ENCODE measurements at places on chromosomes 7 and 10.

GRCh38 chr7:50728184-50728583, 54.5 kb downstream of the GRB10 start:
- no peak for DNase-seq

- no peak for DNase-seq
These were observed 428.5 kb downstream of the RPS24 start for GRCh38 chr10:78462176-78462575.

- no peak for DNase-seq
These were observed 149.0 kb upstream of the FGFR2 start for GRCh38 chr10:121747163-121747775.

DNA sequence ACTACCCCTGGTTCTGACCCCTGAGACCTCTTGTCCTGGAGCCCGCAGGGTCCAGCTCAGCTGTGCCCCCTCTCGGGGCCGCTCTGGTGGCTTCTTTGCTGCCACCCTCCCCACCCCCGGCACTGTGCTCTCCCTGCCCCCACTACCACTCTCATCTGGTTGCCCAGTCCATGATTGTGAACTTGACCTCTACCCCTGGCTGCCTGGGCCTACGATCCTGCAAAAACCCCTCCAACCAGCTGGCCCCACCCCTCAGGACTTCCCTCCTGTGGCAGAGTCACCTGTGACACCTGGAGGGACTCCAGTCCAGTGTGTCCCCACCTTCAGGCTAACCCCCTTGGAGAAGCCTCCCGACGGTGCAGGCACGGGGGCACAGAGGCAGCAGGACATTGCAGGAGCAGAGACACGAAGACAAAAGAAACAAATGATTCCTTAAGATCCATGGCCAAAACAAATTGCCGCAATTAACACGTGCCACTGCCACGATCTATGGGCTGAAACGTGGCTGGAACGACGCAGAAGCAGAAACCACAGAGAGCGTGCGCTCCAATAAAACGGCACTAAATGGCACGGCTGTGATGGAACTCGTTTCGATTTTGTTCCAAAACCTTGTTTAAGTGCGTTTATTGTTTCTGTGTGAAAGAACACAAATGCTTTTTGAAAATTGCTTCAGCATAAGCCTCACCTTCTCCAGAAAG, 72.0 kb downstream of the PARP12 start:
- DNase-seq, result no peak

- DNase-seq, result no peak
These were observed 60.4 kb downstream of the MEOX2 start for GRCh38 chr7:15626041-15626440.

DNA sequence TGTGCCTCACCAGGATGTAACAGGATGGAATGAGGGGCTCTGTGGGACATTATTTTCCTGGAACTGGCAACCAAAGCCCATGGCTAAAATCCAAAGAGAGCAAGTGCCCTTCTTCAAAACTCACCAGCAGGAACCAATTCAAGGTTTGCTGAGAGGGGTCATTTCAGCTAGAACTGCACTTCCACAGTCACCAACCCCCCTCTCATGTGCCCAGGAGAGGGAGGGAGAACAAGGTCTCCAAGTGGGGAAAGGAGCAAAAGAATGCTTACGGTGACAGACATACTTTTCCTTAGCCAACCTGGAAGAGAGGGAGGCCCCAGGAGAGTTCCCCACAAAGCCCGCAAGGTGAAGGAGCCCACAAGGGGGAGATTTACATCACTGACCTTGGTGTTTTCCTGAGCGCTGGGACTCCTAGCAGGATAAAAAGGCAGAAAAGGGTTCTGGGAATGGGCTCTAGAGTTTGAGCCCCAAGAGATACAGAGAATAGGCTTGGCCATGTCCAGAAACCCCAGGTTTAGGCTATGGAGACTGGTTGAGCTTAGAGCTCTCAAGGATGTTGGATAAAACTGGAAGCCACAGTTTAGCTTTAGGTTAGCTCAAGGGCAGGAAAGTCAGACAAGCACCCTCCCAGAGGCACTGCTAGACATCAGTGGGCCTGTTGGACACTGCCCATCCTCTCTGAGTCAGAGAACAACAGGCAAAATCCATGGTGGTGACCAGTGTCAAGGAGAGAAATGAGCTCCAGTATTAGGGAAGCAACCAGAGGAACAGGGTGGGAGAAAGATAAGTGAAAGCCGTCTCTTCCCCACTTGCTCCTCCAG, 63.9 kb upstream of the GHITM start:
- no peak for DNase-seq

GRCh38 chr10:74892839-74893238, 66.4 kb downstream of the KAT6B start:
- DNase-seq, result peak; percentile 18

GRCh38 chr10:18087355-18087754, 52.9 kb upstream of the CACNB2 start:
- no peak for DNase-seq

DNA sequence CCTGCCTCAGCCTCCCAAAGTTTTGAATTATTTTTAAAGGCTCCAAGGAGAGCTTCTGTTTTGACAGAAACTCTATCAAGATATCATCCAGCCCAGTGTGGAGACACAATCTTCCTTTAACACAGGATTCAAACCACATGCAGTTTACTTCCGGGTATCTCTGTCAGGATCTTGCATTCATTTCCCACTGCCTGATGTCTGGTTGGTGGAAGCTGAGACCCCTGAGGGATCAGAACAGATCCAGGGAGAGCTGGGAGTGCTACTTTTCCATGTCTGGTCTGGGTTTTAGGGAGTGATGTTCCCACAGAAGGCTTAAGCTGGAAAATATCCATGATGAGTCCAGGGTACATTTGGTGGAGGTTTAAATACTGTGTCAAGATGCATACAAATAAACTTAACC, 16.7 kb downstream of the PTPRE start:
- no peak for DNase-seq

DNA sequence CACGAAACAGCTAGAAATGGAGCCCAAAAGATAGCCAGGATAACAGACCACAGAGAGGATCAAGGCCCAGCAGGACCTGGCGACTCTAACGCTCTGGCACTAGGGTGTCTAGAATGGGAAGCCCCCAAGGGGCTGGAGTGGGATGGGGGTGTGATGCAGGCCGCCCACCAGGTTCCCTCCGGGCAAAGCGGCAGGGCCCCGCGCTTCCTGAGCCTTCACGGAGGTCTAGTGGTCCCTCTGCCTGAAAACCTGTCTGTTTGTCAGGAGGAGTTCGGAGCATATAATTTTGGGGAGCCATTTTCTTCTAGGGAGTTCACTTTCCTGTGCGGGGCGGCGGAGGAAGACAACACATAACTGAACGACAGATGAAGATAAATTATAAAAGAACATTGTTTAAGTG, 48.2 kb upstream of the FXYD4 start:
- DNase-seq, result no peak

DNA sequence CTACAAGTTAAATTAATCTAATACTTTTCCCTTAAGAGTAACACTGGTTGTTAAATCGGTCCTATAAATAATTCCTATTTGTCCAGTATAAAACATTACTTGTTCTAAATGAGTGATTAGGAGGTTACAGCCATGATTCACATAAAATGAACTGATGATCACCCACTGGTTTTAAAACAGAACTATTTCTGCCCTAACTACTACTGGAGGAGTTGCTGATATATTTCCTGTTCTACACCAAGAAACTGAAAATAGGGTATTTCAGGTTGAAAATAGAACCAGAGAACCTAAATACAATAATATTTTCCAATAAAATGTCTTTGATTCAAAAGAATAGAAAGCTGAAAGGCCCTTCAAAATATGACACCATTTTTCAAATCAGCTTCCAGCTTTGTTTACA, 30.9 kb downstream of the DNAJC1 start:
- no peak for DNase-seq

GRCh38 chr10:48594803-48595538, 9.9 kb downstream of the ARHGAP22 start:
- DNase-seq, result no peak

GRCh38 chr7:99540542-99540941, 11.4 kb downstream of the FAM200A start:
- no peak for DNase-seq

DNA sequence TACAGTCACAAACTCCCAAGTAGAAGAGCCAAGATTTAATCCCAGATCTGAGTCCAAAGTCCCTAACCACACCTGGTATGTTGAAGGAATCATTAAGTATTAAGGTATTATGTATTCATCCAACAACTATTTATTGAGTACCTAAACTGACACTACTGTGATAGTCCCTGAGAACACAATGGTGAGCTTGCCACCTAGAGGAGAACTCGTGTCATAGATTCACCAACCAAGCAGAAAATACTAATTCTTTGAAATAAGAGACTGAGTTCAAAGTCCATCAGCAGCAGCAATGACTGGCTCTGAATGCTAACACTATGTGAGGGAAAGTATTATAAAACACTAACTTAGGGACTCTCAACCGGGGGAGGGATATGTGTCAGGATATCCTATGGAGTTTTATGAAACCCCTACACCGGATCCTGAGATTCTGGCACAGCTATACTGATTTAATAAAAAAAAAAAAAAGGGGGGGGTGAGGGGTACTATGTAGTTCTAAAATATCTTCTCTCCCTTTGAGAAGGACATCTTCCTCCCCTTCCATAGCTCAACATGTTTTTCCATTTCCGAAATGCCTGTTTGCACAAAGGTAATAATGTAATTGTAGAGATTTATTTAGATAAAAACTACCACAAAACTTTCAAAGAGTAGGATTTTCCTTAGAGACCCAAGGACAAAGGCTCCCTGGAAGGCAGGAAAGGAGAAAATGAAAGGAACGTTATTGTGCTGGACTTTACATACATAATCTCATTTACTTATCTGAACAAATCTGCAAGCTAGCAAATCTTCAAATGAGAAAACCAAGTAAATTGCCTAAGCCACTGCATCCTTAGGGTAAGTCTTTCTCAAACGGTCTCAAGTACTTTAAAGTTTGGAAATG, 1.6 kb downstream of the NCOA4 start:
- DNase-seq, result peak; percentile 44

- DNase-seq, result no peak
These were observed 118.5 kb downstream of the LRRC18 start for GRCh38 chr10:48821111-48821510.

GRCh38 chr7:136033413-136034031, 56.4 kb upstream of the MTPN start:
- no peak for DNase-seq

- DNase-seq, result peak; percentile 27
These were observed 1.5 kb upstream of the DLX5 start for GRCh38 chr7:97025983-97026714.

GRCh38 chr10:42809676-42810075, 27.1 kb downstream of the BMS1 start:
- DNase-seq, result no peak

- DNase-seq, result no peak
These were observed 35.7 kb downstream of the P4HA1 start for GRCh38 chr10:73060738-73061635.

GRCh38 chr10:11441151-11441535, 170.3 kb downstream of the USP6NL start:
- no peak for DNase-seq

- no peak for DNase-seq
These were observed 9.5 kb upstream of the RBM20 start for GRCh38 chr10:110634527-110635209.

DNA sequence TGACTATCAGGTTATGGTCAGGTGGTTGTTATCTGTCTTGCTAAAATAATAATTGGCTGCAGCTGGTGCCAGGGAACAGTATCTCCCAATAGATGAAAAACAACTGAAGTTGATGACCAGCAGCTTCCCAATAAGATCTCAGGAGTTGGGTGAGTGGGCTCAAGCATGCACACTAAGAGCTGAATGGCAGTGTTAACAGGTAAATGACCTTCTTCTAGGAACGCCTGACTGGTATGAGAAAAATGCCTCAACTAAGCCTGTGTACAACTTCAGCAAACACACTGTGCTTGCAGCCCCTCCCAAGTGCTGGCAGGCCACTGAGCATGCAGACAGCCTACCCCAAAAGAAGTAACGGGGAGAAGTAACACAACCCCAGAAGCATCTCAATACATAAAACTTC, 636.9 kb downstream of the ACTR3B start:
- DNase-seq, result no peak

All from stimulated activated naive CD8-positive, alpha-beta T cell treated with anti-CD3 and anti-CD28 coated beads, Interleukin-15, amount 100 ng/mL, for 72 hours (primary cell).